ENCODE measurements at places on chromosomes 1 and 21.

GRCh38 chr1:172287208-172287607, 133.3 kb upstream of the C1orf105 start:
- no peak for DNase-seq

GRCh38 chr1:89806616-89807015, 14.2 kb upstream of the LRRC8D start:
- no peak for DNase-seq

GRCh38 chr1:119331190-119331515, 37.4 kb upstream of the HAO2 start:
- DNase-seq, result no peak

GRCh38 chr1:207054491-207054890, 1.4 kb downstream of the PFKFB2 start:
- DNase-seq, result no peak

DNA sequence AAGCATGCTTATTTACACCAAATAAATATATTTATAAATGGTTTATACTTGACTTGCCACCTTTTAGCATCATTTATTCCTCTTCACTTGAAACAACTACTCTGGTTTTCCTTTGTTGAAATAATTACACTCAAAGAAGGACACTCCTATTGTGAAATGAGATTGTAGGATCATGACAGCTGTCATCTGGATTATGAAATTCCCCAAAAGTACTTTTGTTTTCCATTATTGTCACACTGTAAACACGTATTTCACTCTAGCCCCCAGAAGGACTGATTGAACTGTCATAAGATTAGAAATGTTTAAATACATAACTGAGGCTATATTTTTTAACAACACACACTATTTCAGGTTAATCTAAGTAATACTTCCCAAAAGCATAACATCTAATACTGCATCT, 593.8 kb downstream of the LRRIQ3 start:
- DNase-seq, result no peak

- no peak for DNase-seq
These were observed 24.5 kb downstream of the WNT4 start for GRCh38 chr1:22118291-22118992.

GRCh38 chr1:177210071-177210470, 39.3 kb downstream of the BRINP2 start:
- no peak for DNase-seq

DNA sequence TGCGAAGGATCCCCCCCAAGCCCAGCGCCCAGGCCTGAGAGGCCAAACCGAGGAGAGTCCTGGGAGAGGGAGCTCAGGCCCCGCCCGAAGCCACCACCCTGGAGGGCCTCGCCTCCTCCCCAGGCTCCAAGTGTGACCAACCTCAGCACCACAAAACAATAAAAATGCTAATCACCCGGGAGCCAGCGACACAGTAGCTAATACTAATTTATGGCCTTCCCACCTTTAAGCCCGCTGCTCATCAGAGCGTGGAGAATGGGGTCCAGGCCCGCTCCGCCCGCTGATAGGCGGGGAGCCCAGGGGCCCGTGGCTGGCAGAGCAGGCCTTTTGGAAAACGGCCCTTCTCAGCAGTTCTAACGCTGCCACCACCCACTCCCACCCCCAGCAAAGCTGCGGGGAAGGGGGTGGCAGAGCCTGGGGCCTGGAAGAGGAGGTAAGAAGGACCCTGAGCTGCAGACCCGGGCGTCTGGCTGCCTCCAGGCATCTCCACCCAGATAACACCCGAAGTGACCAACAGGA, 20.4 kb upstream of the TAS1R2 start:
- no peak for DNase-seq

DNA sequence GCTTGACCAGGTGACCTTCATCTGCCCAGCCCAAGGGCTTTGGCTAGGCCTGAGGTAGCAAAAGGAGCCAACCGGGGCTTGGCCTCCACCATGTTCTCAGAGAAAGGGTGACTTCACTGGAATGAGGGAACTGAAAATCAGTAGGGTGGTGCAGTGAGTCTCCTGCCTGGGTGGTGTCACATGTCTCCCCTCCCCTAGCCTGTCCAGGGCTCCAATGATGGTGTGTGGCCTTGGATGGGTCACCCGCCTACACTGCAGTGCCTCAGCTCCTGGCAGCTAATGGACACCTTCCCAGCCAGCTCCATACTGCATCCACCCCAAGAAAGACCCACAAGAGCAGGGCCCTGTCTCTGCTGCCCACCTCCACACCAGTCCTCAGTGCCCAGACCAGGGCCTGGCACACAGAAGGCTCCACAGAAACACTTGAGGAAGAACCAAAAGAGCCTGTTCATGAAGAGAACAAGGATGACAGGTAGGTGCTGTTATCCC, 678.7 kb downstream of the MATN1 start:
- DNase-seq, result no peak

GRCh38 chr1:183004141-183004540, 19.1 kb upstream of the LAMC1 start:
- no peak for DNase-seq

- no peak for DNase-seq
These were observed 293.1 kb downstream of the USP25 start for GRCh38 chr21:16022921-16023320.

Measured in natural killer cell (primary cell).